ENCODE measurements at places on chromosomes 1 and 21.

DNA sequence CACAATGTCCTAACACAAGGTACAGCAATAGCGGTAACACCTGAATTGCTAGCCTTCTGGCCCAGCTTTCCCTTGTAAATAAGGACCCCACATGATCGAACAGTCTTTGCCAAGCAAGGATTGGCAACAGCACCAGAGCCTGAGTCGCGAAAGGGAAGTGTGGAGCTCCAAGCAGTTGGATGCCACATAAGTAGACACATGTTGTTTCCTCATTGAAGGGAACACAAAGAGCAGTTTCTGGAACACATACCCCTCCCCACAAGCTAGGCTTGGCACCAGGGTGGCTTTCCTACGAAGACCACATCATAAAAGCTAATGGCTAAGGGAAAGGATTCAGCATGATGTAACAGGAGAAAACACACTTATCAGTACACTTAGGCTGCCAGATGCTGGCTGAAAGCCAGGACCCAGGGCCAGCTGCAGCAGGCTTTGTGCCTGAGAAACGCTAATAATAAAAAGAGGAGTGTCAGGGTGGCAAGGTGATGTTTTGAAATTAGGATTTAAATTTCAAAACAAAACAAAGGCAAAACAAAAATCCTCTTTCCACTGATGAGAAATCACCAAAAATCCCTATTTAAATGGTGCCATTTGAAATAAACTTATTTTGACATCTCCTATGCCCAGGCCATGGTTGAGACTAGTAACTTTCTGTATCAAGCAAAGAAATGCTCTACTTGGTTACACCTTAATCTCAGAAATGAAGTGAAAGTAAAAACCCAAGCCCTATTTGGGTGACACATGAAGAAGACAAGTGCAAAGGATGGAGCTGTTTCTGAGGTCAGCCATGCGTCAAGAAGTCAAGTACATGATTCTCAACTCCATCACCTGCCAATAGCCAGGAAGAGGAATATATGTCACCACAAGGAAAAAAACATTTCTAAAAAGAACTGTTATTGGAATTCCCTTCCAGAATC lies 11.9 kb upstream of the CPLANE2 start:
- DNase-seq, result no peak

DNA sequence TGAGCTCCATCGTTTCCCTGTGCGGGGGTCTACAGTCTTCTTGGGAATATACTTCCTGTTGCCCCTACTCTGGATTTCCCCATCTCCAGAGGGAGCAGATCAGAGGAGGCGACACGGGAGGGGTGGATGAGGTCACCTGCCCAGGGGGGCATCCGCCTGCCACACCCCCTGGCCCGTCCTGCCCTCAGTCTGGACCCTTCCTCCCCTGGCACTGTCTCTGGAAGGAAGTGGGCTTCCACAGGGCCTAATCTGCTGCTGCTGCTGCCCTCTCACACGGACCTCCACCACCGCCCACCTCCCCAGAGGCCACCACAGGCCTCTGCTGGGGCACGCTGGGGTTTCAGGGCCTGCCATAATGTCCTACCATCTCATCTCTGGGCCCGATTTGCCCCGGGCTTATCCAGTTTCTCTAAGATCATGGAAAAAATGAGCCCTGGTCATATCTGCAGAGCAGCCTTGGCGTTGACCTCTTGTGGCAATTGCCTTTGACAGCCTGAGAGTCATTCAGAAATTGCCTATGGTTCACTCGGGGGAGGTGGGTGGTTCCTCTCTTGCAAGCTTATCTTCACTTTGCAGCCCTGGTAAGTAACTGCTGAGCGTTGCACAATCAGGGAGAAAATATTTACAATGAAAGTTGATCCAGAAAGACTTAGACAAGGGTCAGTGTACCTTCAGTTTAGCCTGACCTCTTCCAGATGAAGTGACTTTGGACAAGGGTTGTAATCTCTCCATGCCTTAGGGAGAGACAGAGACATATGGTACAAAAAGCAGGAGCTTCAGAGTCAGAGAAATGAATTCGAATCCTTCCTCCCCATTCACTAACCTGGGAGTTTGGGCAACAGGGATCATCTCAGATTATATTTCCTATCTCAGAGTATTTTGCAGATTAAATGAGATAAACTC lies 252.4 kb downstream of the TOMM20 start:
- no peak for DNase-seq

- DNase-seq, result no peak
Observed at GRCh38 chr1:181086926-181087325, 1.6 kb upstream of the IER5 start.

- no peak for DNase-seq
Observed at GRCh38 chr1:174296309-174296708, 137.0 kb downstream of the RABGAP1L start.

DNA sequence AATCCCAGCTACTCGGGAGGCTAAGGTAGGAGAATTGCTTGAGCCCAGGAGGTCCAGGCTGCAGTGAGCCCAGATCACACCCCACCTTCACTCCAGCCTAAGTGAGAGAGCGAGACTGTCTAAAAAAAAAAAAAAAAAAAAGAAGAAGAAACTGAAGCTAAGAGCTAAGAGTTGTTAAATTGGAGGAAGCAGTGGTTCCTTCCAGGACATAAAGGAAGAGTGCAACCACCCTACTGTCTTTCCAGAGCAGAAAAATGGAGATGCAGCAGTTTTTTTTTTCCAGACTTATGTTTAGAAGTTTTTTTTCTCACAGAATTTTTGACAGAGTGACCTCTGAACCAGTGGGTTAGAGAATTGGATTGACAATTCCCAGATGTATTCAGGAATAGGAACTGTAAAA lies 88.7 kb downstream of the HLX start:
- no peak for DNase-seq

DNA sequence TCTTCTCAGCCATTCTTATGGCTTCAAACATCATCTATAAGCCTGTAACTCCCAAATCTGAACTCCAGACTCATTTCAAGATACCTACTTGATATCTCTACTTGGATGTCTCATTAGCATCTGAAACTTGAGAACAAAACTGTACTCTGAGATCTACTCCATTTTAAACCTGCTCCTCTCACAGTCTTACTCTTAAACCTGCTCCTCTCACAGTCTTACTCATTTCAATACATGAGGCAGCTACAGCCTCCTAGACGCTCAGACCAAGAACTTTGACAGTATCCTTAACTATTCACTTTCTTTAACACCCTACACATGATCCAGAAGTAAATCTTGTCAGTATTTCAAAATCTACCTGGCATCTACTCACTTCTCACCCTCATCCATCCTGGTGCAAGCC lies 54.3 kb downstream of the NBPF6 start:
- DNase-seq, result no peak

- DNase-seq, result no peak
Observed at GRCh38 chr1:55670331-55671082, 455.3 kb upstream of the USP24 start.

GRCh38 chr1:238350471-238350870 lies 459.7 kb upstream of the ZP4 start:
- no peak for DNase-seq

GRCh38 chr1:7585216-7585907 lies 185.7 kb upstream of the VAMP3 start:
- DNase-seq, result no peak

DNA sequence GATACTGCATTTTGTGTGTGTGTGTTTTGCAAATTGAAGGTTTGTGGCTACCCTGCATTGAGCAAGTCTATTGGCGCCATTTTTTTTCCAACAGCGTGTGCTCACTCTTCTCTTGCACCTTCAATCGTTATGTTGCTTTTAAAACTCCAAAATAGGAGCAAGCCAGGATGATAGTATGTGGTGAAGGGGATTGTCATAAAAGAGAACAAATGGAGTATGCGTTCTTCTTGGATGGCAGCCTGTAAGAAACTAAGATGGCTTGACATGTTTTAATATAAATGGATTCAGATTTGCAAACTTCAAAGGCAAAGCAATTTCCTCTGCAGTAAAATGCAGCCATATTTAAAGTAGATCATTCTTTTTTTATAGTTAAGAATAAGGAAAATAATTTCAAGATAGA lies 43.2 kb upstream of the KCNK1 start:
- no peak for DNase-seq

DNA sequence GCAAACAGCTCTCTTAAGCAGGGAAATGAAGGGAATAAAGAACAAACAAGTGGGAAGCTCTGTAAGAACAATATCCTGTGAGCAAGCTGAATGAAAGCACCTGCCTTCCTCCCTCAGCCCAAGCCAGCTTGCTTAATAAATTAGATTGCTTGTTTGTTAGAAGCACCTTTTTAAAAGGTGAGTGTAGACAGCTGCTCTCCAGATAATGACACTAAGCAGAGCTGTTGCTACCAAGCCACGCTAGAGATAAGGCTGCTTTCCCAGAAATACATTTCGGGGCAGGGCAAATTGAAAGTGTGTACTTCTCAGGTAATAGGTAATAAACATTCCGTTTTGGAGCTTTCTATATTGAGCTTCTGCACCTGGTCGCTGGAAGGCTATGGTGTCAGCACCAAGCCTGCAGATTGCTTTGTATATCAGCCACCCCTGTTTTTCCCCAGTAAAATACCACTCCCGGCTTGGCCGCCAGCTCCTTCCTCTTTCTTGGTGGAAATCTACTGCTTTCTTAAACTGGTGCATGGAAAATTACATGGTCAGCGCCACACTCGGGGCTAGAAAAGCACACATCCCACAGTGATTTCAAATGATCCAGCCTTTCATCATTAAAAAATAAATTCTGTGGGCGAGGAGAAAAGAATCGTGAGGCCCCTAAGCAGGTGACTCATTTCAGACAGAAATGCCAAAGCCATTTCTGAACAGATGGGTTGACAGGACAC lies 151.3 kb downstream of the ETS2 start:
- no peak for DNase-seq

- no peak for DNase-seq
Observed at GRCh38 chr1:230087028-230087716, 20.1 kb downstream of the GALNT2 start.

DNA sequence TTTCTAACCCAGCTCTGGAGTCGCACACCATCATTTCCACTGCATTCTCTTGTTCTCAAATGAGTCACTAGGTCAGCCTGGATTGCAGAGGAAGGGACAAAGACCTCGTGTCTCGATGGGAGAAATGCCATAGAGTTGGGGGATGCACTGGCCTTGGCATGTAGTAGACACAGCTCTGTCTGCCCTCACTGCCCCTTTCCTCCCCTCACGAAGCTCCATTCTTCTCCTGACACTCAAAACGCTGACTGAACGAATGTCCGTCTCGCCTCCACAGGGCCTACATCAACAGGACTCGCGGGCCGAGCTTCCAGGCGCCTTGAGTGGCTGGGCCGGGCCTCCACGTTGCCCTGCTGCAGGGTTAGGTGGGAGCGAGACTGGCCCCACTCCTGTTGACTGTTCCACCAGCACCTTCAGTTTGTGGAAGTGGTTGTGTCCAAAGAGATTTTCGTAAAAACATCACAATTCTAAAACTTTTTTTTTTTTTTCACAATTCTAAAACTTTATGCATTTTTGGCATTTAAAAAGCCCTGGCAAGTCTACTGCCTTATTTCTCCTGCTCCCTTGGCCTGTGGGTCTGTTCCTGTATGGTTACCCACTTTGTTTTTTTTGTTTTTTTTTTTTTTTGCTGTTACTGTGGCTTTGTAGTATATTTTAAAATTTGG lies 18.8 kb downstream of the PKNOX1 start:
- DNase-seq, result no peak

DNA sequence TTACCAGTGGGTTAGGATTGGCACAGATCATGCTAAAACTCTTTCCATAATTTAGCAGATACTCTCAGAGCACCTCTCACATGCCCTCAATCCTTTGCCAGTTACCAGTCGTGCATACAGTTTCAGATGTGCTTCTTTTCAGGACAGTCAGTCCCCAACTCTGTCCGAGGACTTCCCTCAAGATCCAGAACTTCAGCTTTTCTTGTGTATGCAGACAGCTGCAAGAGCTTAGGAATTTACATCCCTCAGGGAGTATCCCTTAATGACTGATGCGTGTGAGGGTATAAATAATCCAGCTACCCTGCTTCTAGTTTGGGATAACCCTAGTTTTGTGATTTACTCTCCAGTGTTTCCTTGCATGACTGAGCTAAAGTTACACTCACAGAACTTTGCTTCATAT lies 393.0 kb upstream of the PLXNA2 start:
- no peak for DNase-seq

DNA sequence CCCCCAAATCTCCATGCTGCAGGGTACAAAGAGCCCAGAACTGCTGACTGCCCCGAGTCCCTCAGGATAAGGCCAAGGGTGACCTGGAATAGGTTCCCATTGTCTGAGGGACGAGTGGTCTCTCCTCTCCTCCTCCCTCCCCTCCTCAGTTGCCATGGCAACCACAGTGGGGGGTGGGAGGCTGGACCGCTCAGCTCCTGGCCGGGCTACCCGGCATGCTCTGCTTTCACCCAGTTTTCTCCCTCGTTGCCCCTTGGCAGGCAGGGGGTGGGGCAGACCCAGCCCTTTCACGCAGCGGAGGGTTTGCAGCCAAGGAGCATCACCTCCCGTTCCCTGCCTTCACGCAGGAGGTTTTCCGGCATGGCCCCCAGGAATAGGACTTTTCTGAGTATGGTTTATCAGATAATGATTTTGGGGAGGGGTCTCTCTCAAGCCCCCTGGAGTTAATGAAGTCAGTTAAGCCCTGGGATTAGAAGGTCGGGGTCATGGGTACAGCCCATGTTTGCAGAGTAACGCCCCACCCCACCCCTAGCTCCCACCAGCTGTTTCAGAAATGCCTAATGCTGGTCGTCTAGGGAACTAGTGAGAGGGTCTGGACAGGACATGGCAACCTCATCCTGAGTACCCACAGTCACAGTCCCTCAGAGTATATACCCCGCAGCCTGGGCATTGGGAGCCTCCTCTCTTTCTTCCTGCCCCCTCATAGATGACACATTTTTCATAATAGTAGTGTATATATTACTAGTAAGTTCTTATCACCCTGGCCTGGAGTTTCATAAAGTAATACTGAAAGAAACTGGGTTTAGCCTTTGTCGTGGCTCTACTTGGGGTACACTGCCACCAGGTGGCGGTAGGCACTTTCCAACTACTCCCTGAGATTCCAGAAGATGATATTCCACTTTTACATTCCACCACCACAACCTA lies 20.7 kb downstream of the C1QB start:
- DNase-seq, result no peak

DNA sequence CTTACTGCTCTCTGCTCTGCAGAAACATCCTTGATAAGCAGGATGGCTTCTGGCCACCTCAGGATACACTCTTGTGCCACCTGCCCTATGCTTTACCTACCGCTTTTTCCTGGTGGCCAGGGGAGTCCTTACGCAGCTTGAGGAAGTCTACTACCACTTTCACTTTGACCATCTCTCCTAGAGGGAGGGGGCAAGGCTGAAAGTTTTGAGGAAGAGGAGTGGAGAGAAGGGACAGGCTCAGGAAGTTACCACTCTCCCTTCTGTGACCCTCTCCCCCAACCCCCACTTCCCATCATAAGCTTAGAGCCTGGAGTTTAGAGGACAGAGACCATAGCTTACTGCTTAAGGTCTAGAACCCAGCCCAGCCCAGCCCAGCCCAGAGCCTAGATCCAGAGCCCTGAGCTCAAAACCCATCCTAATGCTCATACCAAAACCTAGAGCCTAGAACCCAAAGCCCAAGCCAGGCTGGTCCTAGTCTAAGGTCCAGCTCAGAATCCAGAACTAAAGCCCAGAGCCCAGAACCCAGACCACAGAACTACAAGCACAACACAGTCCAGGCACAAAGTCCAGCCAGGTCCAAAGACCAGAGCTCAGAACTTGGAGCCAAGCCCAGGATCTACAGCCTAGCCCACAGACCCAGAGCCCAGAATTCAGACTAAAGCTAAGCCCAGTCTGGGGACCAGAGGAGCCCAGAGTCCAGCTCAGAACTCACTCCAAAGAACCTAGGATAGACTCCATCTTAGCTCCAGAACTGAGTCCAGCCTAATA lies 18.0 kb upstream of the MFSD2A start:
- no peak for DNase-seq
